ENCODE measurements at places on chromosomes 3 and 15. TPM values are rescaled to one million over a fixed set of nuclear protein-coding genes. Genes with fewer than 3 reads are reported as not detected.

Gene PATL2
- total RNA-seq = not detected

Gene ZMYND10
- 1.1 TPM for total RNA-seq

Gene ADAMTSL3
- total RNA-seq = 0.65 TPM

Gene TMEM212
- not detected for total RNA-seq

Gene UBA7
- 3.2 TPM for total RNA-seq

Gene KCNMB3
- 0.35 TPM for total RNA-seq

Gene DLL4
- total RNA-seq = not detected

Gene CA12
- total RNA-seq = 113 TPM

Gene POLG
- total RNA-seq = 78.2 TPM

Gene HYKK
- 4.5 TPM for total RNA-seq

Gene CMTM8
- total RNA-seq = 7.8 TPM

Gene TRIP4
- total RNA-seq = 7.8 TPM

Gene CHRNA7
- total RNA-seq = 0.28 TPM

Gene TLNRD1
- 22.4 TPM for total RNA-seq

Gene CLDN18
- total RNA-seq = not detected

Gene CSPG4
- 73.2 TPM for total RNA-seq

Gene MITF
- 5.3 TPM for total RNA-seq
